ENCODE measurements at places on chromosomes 7 and 10.

- no peak for DNase-seq
Measured at GRCh38 chr10:63173468-63174232, 40.5 kb downstream of the NRBF2 start.

GRCh38 chr10:125455431-125455830, 227.5 kb downstream of the TEX36 start:
- DNase-seq, result no peak

- DNase-seq, result no peak
Measured at GRCh38 chr10:86163522-86164173, 202.9 kb downstream of the GRID1 start.

DNA sequence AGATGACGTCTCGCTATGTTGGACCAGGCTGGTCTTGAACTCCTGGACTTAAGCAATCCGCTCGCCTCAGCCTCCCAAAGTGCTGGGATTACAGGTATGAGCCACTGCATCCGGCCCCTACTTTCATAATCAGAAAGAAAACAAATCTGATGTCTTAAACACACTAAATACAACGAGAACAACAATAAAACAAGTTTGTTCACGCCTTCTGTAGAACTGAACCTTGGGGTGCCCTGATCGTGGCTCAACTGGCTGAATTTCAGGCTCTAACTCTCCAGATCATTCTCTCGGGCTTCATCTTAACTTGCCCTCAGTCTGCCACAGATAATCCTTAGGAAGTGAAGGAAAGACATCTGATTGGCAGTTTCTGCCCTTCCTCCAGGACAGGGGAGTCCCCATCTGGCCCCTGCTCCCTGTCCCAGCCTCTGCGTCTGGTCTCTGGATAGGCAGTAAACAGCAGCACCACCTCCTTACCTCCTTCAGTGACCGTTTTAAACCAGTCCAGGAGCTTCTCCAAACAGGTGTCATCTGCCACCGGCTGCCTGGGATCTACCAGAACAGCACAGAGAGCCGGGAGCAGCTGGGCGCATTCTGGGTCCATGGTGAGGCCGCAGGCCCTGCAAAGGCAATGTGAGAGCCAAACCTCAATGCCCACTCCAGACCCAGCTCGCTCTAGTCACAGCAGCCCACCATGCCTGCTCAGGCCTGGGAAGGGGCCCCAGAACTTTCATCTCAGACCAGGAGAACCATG, 1.3 kb downstream of the BRAT1 start:
- DNase-seq, result no peak

GRCh38 chr7:36723951-36724664, at the start of gene AOAH:
Gene AOAH, minus strand, starts transcription at chr7:36724494. Its CDS starts 346 bp downstream, at chr7:36724148.
- DNase-seq, result peak; percentile 96

- DNase-seq, result no peak
Measured at GRCh38 chr7:69723663-69724062, 125.4 kb downstream of the AUTS2 start.

- DNase-seq, result no peak
Measured at GRCh38 chr7:8185926-8186683, 75.9 kb downstream of the ICA1 start.

DNA sequence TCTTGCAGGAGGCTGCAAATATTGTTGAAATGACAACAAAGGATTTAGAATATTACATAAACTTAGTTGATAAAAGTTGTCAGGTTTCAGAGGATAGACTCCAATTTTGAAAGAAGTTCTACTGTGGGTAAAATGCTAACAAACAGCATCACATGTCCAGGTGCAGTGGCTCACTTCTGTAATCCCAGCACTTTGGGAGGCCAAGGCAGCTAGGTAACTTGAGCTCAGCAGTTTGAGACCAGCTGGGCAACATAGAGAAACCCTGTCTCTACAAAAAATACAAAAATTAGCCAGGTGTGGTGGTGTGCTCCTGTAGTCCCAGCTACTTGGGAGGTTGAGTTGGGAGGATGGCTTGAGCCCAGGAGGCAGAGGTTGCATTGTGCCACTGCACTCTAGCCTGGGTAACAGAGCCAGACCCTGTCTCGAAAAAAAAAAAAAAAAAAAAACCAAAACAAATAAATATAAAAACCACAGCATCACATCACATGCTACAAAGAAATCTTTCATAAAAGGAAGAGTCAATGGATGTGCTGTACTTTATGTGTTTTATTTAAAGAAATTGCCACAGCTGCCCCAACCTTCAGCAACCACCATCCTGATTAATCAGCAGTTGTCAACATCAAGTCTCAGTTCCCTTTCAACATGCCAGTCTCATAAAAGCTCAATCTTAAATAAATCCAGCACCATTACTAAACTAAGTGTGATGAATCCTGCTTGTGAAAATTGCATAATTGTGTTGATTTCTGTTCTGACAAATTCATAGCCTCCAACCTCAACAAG, 83.2 kb upstream of the MBL2 start:
- no peak for DNase-seq

DNA sequence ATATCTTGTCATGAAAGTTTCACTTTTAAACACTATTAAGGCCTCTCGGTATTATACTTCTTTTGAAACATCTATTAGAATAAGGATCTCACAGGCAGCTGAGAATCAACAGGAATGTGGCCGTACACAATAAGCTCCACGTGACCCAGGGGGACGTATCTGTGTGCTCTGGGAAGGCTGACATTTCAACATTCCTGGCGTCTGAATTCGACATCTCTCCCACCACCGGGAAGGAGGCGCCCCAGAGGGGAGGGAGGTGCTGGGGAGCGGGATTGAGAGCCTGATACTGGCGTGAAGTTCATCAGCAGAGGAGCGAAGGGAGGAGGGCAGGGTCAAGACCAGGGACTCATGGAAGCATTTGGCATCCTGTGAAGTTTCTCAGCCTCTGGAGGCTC, 401.3 kb downstream of the DNAJB6 start:
- DNase-seq, result no peak

DNA sequence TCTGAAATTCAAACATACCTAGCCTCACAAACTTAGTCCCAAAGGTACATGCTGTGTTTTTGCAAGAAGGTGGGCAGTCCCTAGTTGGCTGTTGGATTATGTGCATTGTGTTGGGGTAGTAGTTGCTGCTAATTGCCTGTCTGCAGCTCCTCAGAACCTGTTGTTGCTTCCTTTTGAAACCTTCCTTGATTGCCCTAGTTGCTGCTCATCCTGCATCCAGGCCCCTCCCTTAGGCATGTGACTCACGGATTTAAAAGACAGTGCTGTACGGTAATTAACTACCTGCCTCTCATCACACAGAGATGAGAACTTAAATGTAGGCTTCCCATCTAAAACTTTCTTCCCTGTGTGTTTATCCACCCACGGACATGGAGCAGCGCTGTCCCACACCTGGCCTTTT, 67.7 kb downstream of the BMPR1A start:
- no peak for DNase-seq

DNA sequence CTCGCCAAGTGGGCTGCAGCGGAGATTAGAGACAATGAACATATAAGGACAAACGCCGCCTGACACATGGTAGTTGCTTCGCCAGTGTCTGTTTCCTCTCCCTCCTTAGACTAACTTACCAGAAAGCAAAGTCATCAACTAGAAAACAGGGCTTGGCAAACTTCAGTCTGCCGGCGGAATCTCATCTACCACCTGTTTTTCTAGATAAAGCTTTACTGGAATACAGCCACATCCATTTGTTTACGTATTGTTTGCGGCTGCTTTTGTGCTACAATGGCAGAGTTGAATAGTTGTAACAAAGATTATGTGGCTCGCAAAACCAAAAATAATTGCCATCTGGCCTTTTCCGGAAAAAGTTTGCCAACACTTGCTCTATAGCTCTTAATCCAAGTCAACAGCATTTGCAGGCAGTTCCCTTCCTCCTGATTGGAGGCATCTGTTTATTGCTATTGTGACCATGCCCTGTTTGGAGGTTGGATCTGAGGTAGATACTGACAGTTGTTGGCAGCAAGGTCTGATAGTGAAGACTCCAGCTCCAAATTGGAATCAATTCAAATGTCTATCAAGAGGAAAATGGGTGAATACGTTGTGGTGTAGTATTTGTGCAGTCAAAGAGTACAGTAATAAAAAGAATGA, 260.6 kb downstream of the POU6F2 start:
- no peak for DNase-seq

DNA sequence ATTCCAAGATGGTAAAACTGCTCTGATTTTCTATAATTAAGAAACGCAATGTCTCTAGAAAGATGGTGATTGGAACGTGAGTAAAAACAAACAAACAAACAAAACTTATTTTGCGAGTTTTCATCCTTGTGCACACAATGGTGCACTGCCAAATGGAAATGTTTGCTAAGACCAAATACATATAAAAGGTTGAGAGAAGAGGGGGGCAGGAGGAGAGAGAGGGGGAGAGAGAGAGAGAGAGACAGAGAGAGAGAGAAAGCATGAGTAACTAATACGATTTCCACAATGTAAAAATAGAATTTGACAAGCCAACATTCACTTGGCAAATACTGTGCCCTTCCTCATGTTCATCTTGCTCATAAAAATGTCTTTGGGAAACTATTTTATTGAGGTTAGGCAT, 375.4 kb downstream of the CNTNAP2 start:
- no peak for DNase-seq

DNA sequence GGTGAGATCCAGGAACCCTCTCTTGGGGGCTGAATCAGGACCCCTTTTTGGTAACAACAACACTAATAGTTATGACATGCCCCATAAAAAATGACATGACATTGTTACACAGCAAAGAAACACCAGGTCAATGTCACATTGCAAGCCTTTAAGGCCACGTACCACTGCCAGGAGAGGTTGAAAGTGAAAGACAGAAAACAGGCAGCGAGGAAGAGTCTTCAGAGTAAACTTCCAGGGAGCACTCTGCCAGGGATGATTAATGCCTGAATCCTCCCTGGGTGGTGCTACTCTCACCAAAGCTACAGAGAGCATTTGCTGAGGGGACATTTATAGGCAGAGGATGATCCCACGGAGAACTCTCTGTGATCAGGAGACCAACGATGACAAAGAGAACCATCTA, 551.6 kb downstream of the CALN1 start:
- no peak for DNase-seq

GRCh38 chr10:124962421-124962820, 20.5 kb downstream of the ZRANB1 start:
- no peak for DNase-seq

GRCh38 chr10:106506526-106507283, 657.8 kb downstream of the SORCS1 start:
- DNase-seq, result no peak

DNA sequence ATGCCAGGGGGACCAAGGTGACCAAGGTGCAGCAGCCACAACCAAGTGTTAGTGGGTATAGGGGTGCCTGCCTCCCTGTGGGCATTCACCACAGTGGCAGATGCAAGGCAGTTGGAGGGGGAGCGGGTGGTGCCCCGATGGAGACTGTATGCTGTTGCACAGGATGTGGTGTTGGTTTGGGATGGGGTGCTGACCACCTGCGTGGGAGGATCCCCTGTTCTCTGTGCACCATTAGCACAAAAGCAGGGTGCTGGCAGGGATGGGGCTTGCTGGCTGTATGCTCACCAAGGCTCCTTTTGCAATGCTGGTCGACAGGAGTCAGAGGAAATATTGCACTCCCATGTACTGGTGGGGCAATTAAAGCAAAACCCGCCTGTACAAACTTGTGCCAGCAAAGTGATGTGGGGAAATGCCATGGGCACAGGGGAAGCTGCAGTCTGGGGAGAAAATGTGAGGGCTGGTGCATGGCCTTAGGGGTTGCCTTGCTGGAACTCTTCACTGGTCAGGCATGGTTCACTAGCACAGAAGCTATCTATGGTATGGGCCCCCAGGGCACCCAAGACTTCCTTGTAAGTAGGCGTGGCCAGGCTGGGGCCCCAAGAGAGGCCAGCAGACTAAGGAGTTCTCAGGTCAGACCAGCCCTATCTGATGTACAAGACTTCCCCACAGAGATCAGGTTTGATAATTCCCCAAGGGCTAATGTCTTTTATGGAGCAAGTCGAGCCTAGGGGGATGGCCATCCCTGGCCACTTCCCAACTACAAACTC, 51.9 kb upstream of the GNAT3 start:
- no peak for DNase-seq

- no peak for DNase-seq
Measured at GRCh38 chr7:80677629-80678028, 39.2 kb downstream of the CD36 start.

- DNase-seq, result no peak
Measured at GRCh38 chr10:6561552-6561951, 18.5 kb downstream of the PRKCQ start.

DNA sequence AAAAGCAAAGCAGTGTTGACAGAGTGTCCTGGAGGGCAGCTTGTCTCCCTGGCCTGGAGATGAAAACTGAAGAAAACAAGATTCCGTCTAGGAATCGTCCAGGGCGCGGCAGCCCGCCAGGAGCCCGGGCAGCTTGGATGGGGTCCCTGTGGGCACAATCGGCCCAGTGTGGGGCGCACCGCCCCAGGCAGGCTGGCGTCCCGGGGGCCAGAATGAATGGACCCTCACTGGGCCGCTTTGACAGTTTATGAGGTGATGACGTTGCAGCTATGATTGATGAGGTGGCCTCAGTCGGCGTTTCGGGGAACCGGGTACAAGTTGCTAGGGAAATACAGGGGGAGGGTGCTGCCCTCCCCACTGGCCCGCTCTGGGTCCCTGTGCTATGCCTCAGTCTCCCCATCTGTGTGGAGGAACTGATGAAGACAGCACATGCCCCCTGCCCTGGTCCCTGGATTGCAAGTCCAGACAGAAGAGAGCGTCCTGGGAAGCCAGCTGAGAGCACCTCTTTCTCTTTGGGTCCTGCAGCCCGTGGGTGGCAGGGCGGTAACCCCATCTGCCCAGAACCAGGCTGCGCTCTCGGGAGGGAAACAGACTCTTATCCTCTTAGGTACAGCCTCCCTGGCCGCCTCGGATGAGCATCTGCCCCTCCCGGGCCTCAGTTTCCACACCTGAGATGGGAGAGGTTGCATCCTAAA, 131.3 kb downstream of the LHPP start:
- DNase-seq, result no peak

- no peak for DNase-seq
Measured at GRCh38 chr7:23275912-23276311, 23.2 kb upstream of the MALSU1 start.

- DNase-seq, result peak; percentile 53
Measured at GRCh38 chr10:8034466-8035005, 20.0 kb upstream of the GATA3 start.

DNA sequence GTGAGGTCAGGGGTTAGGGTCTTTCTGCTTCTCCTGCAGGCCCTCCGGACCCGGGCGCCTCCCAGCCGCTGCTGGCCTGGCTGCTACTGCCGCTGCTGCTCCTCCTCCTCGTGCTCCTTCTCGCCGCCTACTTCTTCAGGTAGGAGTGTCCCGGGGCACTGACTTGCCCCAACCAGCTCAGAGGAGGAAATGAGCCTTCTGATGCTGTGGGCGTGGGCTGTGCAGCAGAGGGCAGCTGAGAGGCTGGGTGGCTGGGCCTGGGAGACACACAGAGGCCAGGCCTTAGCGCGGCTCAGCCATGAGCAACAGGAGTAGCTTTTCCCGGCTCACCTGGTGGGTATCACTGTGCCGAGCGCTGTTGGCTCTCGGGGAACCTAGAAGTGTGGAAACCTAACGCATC, 78.9 kb downstream of the MKI67 start:
- peak; percentile 86 for DNase-seq

DNA sequence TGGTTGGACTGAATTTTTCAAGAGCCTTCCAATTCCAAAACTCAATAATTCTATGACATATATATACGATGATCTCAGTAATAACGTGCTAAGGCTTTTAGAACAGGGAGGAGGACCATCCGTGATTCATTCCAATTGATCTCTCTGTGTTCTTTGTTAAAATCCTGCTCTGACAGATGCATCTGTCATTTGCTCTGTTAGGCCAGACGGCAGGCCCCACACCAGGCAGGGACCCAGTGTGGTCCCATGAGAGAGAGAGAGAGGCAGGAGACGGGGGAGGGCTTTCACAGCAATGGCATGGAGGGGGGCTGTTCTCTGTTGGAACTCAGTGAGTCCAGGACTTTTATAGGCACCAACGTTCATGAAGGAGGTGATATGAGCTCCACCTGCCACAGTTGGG, 160.0 kb upstream of the INSYN2A start:
- no peak for DNase-seq

All from common myeloid progenitor, CD34-positive (primary cell).